Activated CD8-positive, alpha-beta memory T cell treated with anti-CD3 and anti-CD28 coated beads for 1 hour (primary cell): ENCODE measurements at places on chromosomes 3 and 15.

DNA sequence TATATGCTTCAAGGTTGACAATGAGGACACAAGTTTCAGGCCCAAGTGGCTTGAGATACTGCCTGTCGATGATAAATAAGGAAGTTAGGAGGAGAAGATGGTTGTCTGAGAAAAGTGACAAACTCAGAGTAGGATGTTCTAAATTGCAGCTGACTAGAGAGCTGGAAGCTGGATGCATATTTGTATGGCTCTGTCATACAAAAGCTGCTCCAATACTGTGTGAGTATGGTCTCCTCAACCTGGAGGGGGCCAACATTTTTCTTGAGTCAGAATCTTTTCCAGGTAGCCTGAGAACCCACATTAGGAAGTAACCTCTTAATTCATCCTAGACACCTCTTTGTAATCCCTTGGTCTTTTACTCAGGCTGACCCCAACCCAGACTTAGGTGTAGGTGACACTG is 28.4 kb upstream of the TPRG1 start:
- DNase-seq: no peak

DNA sequence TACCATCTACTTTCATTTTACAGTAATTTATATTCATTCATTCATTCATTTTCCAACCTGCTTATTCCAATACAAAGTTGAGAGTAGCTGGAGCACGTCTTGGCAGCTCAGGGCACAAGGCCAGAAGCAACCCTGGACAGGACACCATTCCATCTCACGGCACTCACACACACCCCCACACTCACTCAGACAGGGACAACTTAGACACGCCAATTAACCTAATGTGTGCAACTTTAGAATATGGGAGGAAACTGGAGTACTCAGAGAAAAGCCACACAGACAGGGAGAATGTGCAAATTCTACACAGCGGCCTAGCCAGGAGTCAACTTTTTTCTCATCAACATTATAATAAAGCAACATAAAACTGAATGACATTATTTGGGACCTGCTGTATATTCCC is 46.7 kb downstream of the IGF2BP2 start:
- no peak for DNase-seq

DNA sequence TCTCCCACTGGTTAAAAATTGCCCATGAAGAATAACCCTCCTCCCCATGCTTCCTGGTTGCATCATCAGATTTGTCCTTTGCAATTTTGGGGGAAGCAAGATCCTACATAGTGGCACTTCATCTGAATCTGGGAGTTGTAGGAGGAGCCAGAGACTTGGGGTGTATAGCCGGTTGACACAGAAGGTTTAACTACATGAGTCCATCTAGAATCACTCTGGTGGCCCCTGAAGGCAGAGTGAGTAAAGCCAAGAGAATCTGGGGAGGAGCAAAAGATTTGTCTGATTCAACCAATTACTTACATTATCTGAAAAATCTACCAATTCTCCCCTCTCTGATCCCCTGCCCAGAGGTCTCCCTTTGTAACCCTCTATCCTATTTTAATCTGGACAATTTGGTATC is 50.1 kb downstream of the SYN2 start:
- no peak for DNase-seq

GRCh38 chr3:127194601-127195187 is 1.8 kb downstream of the PRR23E start:
- no peak for DNase-seq

- DNase-seq: no peak
Measured at GRCh38 chr3:196931828-196932587, 10.3 kb downstream of the NCBP2 start.

- DNase-seq: no peak
Measured at GRCh38 chr3:112546216-112546759, 15.5 kb downstream of the ATG3 start.

- no peak for DNase-seq
Measured at GRCh38 chr3:71956069-71956340, 171.1 kb upstream of the PROK2 start.

- no peak for DNase-seq
Measured at GRCh38 chr15:47673232-47673761, 44.0 kb upstream of the SEMA6D start.

GRCh38 chr3:40211579-40211978 is 97.9 kb upstream of the EIF1B start:
- no peak for DNase-seq

GRCh38 chr3:172799246-172799645 is 48.7 kb downstream of the ECT2 start:
- DNase-seq: no peak
